ENCODE measurements at places on chromosomes 16 and 17.

DNA sequence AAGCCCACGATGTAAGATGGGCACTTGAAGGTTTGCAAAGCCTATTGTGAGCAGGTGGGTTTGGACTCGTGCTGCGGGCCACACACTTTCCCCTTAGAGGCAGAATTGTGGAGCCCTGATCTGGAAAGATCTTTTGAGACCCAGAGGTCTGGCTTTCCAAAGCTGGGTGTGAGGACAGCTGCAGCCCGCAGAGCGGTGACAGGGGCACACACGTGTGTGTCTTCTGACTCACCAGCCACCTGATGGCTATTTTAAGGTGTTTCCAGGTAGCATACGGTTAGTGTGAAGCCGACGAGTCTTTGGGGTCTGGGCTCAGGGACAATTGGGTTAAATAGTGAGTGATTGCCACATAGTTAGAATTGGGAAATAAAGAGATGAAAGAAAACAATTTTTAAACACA is 108.9 kb upstream of the GSE1 start:
- no peak for DNase-seq

DNA sequence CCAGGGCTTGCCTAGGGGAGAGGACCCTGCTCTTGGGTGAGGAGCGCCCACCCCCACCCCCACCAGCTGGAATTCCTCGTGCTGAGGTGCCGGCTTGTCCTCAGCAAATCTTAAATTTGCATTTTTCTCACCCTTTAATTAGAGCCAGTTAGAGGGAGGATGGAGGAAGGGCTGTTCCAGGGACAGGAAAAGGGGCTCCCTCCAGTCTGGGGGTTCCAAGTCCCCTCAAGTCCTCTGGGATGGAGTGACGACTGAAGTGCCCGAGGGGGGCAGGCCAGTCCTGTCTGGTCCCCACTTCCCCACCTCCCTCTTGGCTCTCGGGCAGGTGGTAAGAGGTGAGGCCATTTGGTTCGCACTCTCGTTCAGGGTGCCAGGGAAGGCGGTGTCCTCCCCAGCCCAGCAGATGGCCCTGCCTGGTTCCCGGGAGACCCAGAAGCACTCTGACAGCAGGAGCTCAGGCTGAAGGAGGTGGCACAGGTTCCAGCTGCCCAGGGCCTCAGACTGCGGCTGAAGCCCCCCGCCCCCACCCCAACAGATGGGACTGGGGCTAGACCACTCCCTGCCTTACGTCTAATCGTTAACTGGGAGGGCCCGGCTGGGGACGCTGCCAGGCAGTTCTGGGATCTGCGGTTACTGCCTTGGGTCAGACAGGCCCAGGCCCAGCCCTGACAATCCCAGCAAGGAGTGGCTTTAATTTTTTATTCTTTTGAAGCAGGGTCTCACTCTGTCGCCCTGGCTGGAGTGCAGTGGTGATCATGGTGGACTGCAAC is 2.2 kb downstream of the RAB26 start:
- no peak for DNase-seq

- no peak for DNase-seq
Measured at GRCh38 chr16:5516115-5516514, 418.5 kb upstream of the EEF2KMT start.

DNA sequence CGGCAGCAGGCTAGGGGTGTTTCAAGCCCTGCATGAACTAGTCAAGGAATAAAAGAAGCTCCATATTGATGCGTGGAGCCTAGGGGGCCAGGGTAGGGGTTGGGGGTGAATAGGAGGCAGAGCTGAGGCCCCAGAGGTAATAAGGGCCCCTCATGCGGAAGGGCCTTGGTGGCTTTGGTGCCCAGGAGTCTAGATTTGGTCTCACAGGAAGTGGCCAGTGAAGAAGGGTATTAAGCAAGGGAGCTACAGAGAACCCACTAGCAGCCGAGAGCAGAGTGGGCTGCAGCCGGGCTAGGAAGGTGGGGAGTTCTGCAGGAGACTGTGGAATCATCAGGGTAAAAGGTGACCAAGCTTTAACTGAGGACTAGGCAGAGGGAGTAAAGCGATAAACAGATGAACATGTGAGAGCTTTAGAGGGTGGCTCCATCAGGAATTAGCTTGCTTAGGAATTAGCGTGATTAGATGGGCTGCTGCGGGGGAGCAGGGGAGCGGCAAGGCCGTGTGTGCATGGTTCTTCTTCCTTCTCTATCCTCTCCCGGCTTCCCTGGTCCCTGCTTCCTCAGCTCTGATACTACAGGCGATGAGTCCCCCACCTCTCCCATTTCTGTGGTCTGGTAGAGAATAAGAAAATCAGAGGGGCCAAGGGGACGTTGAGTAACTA is 9.8 kb downstream of the GNGT2 start:
- no peak for DNase-seq

- DNase-seq, result no peak
Measured at GRCh38 chr17:74815550-74816370, 39.6 kb upstream of the NAT9 start.

GRCh38 chr17:40284085-40284713 is 3.5 kb upstream of the CDC6 start:
- no peak for DNase-seq

GRCh38 chr17:74280093-74280513 is 6.1 kb downstream of the DNAI2 start:
- no peak for DNase-seq

- no peak for DNase-seq
Measured at GRCh38 chr17:14781123-14781522, 480.2 kb downstream of the HS3ST3B1 start.

DNA sequence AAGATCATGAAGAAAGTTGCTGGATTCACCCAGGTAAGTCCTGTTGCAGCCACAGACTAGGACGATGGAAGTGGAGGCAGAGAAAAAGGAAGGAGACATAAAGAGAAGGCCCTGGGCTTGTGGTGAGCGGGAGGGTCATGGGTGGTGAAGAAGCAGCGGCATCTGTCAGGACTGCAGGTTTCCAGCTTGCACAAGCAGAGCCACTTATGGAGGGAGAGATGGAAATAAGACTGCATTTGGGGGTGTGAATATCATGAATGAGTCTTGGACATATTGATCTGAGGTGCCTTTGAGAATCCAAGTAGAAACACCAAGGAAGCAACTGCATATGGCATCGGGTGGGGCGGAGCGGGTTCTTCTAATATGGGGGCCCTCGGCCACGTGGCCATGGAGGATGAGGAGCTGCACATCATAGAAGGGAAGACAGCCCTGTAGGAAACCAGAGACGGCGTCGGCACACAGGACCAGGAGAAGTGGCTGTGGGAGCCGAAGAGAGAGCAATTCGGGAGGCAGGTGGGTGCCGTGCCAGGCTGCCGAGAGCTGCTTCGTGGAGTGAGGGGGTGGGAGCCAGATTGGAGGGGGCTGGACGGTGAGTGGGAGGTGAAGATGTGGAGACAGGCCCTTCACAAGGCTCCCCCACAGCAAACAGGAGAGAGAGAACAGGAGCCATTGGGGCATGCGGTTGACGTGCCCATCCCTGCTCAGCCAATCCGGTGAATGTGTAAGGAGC is 243.5 kb downstream of the GSG1L start:
- DNase-seq, result no peak

DNA sequence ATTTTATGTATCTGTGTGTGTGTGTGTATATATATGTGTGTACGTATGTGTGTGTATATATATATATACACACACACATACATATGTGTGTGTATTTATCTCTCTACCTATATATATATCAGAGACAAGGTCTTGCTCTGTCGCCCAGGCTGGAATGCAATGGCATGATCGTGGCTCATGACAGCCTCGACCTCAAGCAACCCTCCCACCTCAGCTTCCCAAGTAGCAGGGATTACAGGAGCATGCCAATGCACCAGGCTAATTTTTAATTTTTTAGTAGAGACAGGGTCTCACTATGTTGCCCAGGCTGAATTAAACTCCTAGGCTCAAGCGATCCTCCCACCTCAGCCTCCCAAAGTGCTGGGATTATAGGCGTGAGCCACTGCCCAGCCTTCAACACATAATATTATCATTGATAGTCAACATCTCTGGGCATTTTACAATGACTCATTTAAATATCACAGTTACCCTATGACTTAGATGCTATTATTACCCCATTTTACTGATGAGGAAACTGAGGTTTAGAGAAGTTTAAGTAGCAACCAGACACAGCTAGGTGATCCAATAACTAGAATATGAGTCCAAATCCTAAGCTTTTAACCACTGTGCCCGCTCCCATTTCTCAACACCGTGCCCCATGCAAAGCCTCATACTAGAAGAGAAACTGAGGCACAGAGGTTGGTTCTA is 24.3 kb downstream of the G6PC3 start:
- no peak for DNase-seq

Data from activated naive CD4-positive, alpha-beta T cell (primary cell).